ENCODE measurements at places on chromosomes 4 and X. TPM values are rescaled to one million over a fixed set of nuclear protein-coding genes. Genes with fewer than 3 reads are reported as not detected.

The PF4V1 gene
- not detected for polyA plus RNA-seq

The GAGE1 gene
- not detected for polyA plus RNA-seq

- peak overlapping the region; percentile 46 for H3K27ac ChIP-seq
- no peaks in the 10 kb centered on the region for H3K36me3 ChIP-seq
- H3K4me1 ChIP-seq: no peaks in the 10 kb centered on the region
- H3K27me3 ChIP-seq: peaks cover 12% of the 10 kb centered on the region
These were observed 775 bp downstream of the KCTD8 start for GRCh38 chr4:44447563-44448504.

GRCh38 chr4:2500547-2500946 is 31.6 kb downstream of the RNF4 start:
- no peak overlapping the region for H3K4me3 ChIP-seq
- no peaks in the 10 kb centered on the region for H3K27me3 ChIP-seq
- H3K27ac ChIP-seq: no peak overlapping the region
- H3K36me3 ChIP-seq: peaks cover 20% of the 10 kb centered on the region
- no peak for DNase-seq

DNA sequence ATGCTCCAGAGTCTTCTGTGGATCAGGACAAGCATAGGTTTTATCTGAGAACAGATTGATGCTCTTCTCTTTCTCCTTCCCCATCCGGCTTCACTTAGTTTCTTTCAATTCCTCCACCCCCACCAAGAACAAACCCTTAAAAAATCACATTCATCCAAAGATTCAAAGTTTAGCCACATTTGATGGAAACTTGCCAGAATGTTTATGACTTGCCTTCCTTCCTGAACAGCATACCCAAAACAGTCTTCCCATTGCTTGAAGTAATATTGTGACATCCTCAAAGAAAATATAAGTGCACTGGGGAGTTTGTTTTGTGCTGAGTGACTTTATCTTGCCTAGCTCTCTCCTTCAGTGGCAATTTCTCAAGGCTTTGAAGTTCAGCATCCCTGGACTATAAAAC is 83.0 kb downstream of the MAGEB17 start:
- H3K27ac ChIP-seq: no peak overlapping the region
- H3K27me3 ChIP-seq: no peaks in the 10 kb centered on the region
- no peaks in the 10 kb centered on the region for H3K36me3 ChIP-seq
- no peak for DNase-seq

The LRRC66 gene
- 0.45 TPM for polyA plus RNA-seq

GRCh38 chr4:6773106-6773505 is 9.4 kb upstream of the KIAA0232 start:
- H3K27ac ChIP-seq: no peak overlapping the region
- no peaks in the 10 kb centered on the region for H3K27me3 ChIP-seq
- no peak overlapping the region for H3K4me3 ChIP-seq
- peaks cover 7% of the 10 kb centered on the region for H3K4me1 ChIP-seq

The FREM3 gene
- polyA plus RNA-seq: not detected

GRCh38 chr4:110514889-110515479 is 39.0 kb downstream of the ENPEP start:
- no peaks in the 10 kb centered on the region for H3K4me1 ChIP-seq
- H3K4me3 ChIP-seq: no peak overlapping the region
- no peak overlapping the region for H3K27ac ChIP-seq
- H3K27me3 ChIP-seq: no peaks in the 10 kb centered on the region
- DNase-seq: peak; percentile 54
- H3K36me3 ChIP-seq: no peaks in the 10 kb centered on the region

DNA sequence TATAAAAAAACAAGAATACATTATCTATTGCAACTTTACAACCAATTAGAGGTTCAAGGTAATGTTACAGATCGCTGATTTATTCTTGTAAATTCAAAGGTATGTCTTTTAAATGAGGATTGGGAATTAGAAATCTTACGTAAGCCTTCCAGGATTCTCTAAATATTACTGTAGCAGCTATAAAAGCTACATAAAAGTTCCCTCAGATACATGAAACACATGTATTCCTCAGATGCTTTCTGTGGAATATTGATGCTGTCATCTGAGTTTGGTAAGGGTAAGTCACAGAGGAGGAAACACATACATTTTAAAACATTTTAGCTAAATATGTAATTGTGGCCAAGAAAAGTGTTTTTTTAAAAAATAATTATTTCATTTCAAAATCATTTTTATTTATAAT is 3.4 kb downstream of the AFP start:
- no peaks in the 10 kb centered on the region for H3K27me3 ChIP-seq
- H3K36me3 ChIP-seq: no peaks in the 10 kb centered on the region
- no peak for DNase-seq
- no peak overlapping the region for H3K4me3 ChIP-seq
- H3K4me1 ChIP-seq: no peaks in the 10 kb centered on the region

DNA sequence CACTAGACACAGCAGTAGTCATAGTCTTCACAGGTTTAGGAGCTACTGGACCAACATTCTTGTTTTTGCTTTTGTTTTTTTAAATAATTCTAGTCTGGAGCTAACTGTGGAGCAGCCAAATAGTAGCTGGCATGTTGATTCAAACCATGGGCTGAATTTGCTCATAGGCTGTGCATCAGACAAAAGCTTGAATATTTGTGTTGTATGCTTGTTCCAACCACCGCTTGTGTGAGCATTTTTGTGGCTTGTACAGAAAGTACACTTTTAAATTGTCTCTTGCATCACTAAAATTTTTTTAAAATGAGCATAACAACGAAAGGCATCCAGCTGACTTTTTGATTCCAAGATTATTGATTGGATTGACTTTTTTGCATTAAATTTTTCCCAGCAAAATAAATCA is 39.6 kb downstream of the CCNI start:
- no peak overlapping the region for H3K4me3 ChIP-seq
- H3K4me1 ChIP-seq: peaks cover 3% of the 10 kb centered on the region
- DNase-seq: no peak
- peaks cover 18% of the 10 kb centered on the region for H3K36me3 ChIP-seq

DNA sequence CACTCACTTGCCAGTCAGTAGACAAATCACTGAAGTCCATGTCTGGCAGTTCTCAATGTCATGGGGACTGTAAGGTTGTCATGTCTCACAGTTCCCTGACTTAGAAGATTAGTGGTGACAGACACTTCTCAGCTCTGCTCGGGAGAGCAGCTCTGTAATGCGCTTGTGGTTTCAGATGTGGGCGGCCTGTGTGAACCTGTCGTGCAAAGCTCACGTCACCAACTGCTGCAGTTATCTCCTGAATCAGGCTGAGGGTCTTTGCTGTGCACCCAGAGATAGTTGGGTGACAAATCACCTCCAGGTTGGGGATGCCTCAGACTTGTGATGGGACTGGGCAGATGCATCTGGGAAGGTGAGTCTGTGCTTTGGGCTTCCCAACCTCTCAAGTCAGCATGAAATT is at the start of gene IL9R:
Gene IL9R (plus strand): TSS at position 261 of the 400 bp plus-strand sequence. CDS start 64 bp downstream, at position 325.
- no peak for DNase-seq
- H3K27ac ChIP-seq: no peak within 1 kb of the TSS
- no peaks in the 10 kb centered on the region for H3K27me3 ChIP-seq
- H3K4me1 ChIP-seq: no peaks in the 10 kb centered on the region
- no peak within 1 kb of the TSS for H3K4me3 ChIP-seq

- DNase-seq: no peak
- H3K4me3 ChIP-seq: no peak overlapping the region
- H3K36me3 ChIP-seq: no peaks in the 10 kb centered on the region
- no peak overlapping the region for H3K27ac ChIP-seq
These were observed 103.9 kb downstream of the ARAP2 start for GRCh38 chr4:36140421-36140820.

GRCh38 chr4:187235456-187236170 is 512.0 kb upstream of the FAT1 start:
- no peak overlapping the region for H3K4me3 ChIP-seq
- no peaks in the 10 kb centered on the region for H3K27me3 ChIP-seq
- no peaks in the 10 kb centered on the region for H3K36me3 ChIP-seq

The PLK4 gene
- polyA plus RNA-seq: 0.56 TPM

- no peak for DNase-seq
- no peak overlapping the region for H3K27ac ChIP-seq
- no peaks in the 10 kb centered on the region for H3K36me3 ChIP-seq
- H3K27me3 ChIP-seq: no peaks in the 10 kb centered on the region
- no peak overlapping the region for H3K4me3 ChIP-seq
- no peaks in the 10 kb centered on the region for H3K4me1 ChIP-seq
These were observed 35.5 kb upstream of the BMPR1B start for GRCh38 chr4:94722270-94722669.

DNA sequence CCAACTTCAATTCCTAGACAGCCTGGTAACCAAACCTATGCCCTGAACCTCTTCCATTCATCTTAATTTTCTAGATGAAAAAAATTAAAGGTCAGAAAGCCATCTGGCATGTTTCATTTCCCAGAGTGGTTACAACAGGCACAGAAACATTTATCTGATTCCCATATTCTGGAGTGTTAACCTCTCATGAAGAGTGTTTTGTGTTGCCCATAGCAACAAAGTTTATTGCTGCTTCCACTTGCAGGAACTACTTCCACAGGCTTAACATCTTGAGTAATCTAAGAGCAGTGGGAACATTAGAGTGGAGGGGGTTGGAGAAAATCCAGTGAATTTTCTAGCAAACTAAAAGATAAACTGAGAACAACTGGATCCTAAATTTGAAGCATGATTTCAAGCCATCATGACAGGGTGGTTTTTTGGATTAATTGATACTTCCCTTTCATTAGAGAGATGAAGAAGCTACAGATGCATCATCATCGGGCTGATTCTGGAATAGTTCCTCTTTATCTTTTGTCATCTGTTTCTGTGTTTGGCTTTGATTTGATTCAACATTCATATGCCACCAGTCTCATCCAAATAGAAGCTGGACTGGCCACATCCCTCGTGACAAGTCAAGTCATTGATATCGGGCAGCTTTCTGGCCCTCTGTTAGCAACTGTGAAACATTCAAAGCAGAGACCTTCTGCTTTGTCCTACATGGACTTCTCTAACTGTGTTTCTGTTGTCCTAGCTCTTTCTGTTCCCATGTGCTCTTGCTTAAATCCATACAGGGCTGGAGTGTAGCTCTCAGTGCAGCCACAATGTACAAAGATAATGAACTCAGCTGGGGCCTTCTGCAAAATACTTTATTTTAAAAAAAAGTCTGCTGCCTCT is 167.3 kb downstream of the MID1IP1 start:
- H3K27ac ChIP-seq: no peak overlapping the region
- DNase-seq: no peak
- no peak overlapping the region for H3K4me3 ChIP-seq
- no peaks in the 10 kb centered on the region for H3K4me1 ChIP-seq
- H3K27me3 ChIP-seq: peaks cover 2% of the 10 kb centered on the region
- H3K36me3 ChIP-seq: no peaks in the 10 kb centered on the region

The HGFAC gene
- polyA plus RNA-seq: 0.86 TPM

DNA sequence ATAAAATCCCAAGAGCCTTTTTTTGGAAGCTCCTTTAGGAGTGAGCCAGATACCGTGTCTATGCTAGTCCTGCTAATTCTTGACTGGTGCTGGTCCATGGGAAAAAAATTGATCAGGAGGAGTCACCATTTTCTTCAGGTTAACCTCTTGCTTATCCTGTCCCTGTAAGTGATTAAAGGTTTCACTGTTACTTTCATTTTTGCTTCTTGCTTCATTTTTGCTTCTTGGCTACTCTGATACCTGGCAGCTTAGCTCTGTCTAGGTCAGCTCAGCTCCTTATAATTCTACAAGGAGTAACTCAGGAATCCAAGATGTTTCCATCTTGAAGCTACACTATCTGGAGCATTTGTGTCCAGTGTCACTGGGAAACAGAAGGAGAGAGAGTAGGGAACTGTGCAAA is 45.7 kb downstream of the AFM start:
- H3K36me3 ChIP-seq: peaks cover 18% of the 10 kb centered on the region
- no peak overlapping the region for H3K27ac ChIP-seq
- no peaks in the 10 kb centered on the region for H3K27me3 ChIP-seq
- H3K4me3 ChIP-seq: no peak overlapping the region
- H3K4me1 ChIP-seq: no peaks in the 10 kb centered on the region

- H3K27me3 ChIP-seq: no peaks in the 10 kb centered on the region
- no peak overlapping the region for H3K4me3 ChIP-seq
- no peaks in the 10 kb centered on the region for H3K4me1 ChIP-seq
- no peak overlapping the region for H3K27ac ChIP-seq
- DNase-seq: no peak
- H3K36me3 ChIP-seq: no peaks in the 10 kb centered on the region
These were observed 663.7 kb downstream of the GRXCR1 start for GRCh38 chr4:43556262-43556661.

DNA sequence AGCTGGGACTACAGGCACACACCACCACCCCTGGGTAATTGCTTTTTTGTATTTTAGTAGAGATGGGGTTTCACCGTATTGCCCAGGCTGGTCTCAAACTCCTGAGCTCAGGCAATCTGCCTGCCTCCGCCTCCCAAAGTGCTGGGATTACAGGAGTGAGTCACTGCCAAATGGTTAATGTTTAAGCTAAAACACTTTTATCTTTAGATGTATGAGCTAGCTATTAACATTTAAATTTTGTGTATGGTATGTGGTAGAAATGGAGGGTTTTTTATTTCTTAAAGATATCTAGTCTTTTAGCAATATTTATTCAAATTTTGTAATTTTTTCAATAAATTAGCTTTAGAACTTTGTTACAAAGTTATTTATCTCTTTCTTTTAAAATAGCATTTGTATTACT is 1659.8 kb upstream of the ADGRL3 start:
- H3K36me3 ChIP-seq: no peaks in the 10 kb centered on the region
- no peak overlapping the region for H3K27ac ChIP-seq
- peak; percentile 26 for DNase-seq
- H3K4me1 ChIP-seq: no peaks in the 10 kb centered on the region
- H3K27me3 ChIP-seq: no peaks in the 10 kb centered on the region
- H3K4me3 ChIP-seq: no peak overlapping the region

The LUZP4 gene
- polyA plus RNA-seq: not detected

- H3K27me3 ChIP-seq: no peaks in the 10 kb centered on the region
- no peak overlapping the region for H3K4me3 ChIP-seq
- no peaks in the 10 kb centered on the region for H3K4me1 ChIP-seq
- DNase-seq: no peak
These were observed 94.8 kb upstream of the SMIM10 start for GRCh38 chrX:134895805-134896581.

DNA sequence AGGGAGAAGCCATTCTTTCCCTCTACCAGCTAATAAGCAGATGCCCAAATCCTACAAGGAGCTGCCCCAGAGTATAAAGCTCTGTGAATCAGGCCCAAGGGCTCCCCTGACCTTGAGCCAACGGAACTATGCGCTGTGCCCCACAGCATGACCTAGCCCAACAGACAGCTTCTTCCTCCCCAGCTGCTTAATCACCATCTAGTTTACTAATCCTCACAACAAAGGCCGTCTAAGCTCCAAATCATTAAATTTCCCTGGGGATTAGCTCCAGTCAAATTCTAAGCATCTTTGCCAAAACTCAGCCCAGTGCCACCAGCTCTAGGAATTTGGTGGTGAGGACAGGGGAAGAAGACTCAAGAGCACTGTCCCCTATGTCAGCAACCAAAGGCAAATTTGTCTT is 113.1 kb downstream of the SHROOM4 start:
- no peak overlapping the region for H3K4me3 ChIP-seq
- no peak for DNase-seq
- H3K27me3 ChIP-seq: peaks cover 4% of the 10 kb centered on the region
- no peaks in the 10 kb centered on the region for H3K36me3 ChIP-seq
- no peaks in the 10 kb centered on the region for H3K4me1 ChIP-seq

The CNKSR2 gene
- polyA plus RNA-seq: 0.06 TPM

GRCh38 chr4:145909281-145909715 is 29.3 kb downstream of the ZNF827 start:
- peak overlapping the region; percentile 72 for H3K4me3 ChIP-seq
- H3K27ac ChIP-seq: peak overlapping the region; percentile 87
- H3K36me3 ChIP-seq: no peaks in the 10 kb centered on the region
- DNase-seq: no peak
- H3K27me3 ChIP-seq: no peaks in the 10 kb centered on the region
- H3K4me1 ChIP-seq: no peaks in the 10 kb centered on the region
